ENCODE measurements at places on chromosomes 4 and X.
A peak's percentile ranks its signal among the peaks of the same experiment; 100 is the strongest.

DNA sequence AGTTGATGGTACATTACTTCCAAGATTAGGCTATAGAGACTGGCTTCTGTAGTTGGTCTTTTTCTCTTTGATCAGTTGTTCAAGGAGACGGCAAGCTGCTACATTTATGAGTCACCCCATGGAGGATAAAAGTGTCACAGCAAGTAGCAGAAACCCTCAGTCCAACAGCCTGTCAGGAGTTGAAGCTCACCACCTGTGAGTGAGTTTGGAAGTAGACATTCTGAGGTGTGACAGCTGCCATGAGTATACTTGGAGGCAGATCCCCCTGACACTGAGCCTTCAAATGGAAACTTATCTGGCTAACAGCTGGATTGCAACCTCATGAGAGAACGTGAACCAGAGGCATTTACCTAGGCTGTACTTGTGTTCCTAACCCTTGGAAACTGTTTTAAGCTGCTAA is 68.0 kb downstream of the CCNG2 start:
- DNase-seq = no peak

GRCh38 chr4:83267121-83267829 is 17.3 kb downstream of the COQ2 start:
- DNase-seq = peak; percentile 29

GRCh38 chr4:176014583-176015108 is 51.0 kb upstream of the WDR17 start:
- DNase-seq = no peak

DNA sequence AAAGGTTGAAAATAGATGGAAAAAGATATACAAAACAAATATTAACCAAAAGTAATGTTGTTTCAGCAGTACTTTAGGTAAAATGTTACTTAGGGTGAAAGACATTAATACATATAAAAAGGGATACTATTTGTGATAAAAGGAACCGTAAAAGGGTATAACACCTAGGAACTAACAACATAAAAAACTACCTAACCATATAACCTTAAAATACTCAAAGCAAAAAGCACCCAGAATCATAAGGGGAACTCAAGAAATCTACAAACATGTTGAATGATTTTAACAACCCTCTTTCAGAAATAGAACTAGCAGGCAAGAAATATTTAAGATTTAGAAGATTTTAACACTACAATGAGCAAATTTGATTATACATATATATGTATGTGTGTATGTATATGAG is 11.5 kb downstream of the MOSPD2 start:
- no peak for DNase-seq

DNA sequence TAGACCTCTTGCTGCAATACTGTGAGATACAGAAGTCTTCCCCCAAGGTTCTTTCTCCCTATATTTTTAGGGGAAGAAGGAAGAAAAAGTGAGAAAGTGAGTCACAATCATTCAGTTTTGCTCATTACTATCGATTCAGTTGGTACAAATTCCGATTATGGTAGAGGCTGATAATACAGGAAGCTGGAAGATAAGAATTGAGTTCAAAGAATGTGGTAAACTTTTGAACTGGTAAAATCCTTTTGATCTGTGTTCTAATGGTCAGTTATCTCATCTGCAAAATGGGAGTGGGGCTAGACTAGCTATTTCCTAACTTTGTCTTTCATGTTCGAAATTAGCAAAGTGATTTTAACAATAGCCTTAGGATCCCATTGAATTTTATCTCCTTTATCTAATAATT is 101.4 kb upstream of the FAT1 start:
- no peak for DNase-seq

GRCh38 chr4:113825272-113825671 is 63.7 kb upstream of the CAMK2D start:
- no peak for DNase-seq

DNA sequence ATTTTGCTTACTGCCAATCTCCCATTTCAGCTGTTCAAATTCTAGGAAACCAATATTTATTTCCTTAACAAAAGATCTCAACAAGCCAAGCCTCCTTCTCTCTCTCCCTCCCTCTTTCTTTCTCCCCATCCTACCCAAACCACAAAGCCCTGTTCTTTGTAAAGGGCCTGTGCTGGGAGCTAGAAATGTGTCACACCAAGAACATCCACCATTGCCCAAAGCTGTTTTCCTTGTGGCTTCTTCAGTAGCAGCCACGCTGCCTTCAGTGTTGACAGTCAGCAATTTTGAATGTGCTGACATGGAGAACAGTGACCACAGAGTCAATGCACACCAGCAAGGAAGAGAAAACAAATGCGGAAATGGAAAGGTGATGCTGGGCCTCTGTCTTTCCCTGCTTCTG is 203.0 kb downstream of the MAML3 start:
- peak; percentile 81 for DNase-seq

- no peak for DNase-seq
These were observed 392.3 kb downstream of the CENPC start for GRCh38 chr4:67152976-67153375.

- no peak for DNase-seq
These were observed 207.3 kb downstream of the FBXW7 start for GRCh38 chr4:152328582-152328981.

DNA sequence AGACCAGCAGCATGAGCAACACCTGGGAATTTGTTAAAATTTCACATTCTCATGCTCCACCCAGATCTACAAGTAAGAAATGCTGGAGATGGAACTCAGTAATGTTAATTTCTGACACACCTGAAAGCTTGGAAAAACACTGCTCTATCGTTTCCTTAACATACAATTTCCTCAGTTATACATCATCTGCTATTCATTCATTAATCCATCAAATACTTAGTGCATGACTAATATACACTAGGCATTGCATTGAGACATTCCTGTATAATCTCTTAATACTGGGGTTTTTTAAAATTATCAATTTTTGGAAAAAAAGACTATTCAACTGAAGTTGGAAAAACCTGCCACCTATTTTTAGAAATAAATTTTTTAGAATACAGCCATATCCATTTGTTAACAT is 106.1 kb downstream of the CHM start:
- DNase-seq = no peak

DNA sequence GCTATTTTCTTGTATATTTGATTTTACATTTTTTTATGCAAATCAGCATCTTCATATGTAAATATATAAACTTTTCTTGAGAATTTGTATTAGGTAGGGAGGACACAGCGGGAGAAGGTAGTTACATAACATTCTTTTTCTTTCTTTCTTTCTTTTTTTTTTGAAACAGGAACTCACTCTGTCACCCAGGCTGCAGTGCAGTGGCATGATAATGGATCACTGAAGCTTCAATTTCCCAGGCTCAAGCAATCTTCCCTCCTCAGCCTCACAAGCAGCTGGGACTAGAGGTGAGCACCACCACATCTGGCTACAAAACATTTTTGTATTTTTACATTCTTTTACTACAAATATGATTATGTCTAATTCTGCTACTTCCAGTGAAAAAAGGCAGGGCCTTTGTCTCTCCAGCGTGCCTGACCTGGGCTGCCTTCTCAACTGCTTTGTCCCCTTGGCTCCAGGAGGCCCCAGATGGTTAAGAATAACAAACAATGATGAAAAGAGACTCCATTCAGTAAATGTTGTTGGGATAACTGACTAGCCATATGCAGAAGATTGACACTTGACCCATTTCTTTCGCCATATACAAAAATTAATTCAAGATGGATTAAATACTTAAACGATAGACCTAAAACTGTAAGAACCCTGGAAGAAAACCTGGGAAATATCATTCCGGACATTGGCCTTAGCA is 46.5 kb upstream of the FAT4 start:
- DNase-seq = no peak

GRCh38 chrX:84339507-84340364 is 151.7 kb upstream of the RPS6KA6 start:
- no peak for DNase-seq

DNA sequence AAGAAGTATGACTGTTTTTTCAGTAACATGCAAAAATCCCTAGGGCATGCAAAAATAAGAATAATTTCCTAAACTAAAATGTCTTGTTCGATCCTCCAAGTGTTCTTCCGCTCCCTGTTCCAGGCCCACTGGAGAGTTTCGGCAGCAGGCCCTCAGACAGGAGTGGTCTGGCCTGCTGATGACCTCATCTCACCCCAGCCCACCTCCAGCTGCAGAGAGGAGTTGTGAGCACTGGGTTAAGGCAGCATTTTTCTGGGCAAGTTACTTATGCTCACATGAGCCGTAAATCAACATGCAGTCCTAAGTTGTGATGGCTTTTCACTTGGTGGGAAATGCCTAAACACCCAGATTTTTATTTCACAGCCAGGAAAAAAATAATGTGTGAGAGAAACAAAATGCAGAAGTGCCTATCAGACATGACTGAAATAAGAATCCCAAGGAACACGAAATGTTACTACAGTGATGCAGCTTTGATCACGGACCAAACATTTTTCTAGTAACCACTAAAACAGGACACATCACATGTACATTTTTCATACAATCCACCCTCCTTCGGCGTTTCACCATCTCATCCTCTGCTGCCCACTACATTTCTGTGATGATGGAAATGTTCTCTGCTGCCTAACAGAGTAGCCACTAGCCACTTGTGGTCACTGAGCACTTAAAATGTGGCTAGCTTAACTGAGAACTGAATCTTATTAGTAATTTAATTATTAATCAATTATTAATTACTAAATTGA is 153.3 kb upstream of the TBL1X start:
- peak; percentile 57 for DNase-seq

DNA sequence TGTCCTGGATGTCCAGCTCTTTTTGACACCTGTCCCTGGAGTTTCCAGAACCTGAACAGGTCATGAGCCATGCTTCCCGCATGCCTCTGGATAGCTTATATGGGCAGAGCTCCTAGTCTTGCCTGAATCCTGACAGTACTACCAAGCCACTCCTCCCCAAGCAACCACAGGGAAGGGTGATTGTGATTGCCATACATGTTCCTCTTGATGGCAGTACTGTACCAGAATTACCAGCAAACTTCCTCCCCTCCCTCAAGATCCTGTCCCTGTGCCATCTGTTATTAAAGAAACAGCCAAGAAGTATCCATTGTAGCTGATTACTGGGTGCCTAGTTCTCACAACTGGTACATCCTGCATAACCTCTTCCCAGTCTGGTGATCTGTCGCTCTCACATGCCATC is 264.3 kb upstream of the AGTR2 start:
- no peak for DNase-seq
